Activated naive CD8-positive, alpha-beta T cell treated with anti-CD3 and anti-CD28 coated beads, Interleukin-2, amount 50 U/mL, for 16 hours (primary cell): ENCODE measurements at places on chromosomes 13 and 19.

DNA sequence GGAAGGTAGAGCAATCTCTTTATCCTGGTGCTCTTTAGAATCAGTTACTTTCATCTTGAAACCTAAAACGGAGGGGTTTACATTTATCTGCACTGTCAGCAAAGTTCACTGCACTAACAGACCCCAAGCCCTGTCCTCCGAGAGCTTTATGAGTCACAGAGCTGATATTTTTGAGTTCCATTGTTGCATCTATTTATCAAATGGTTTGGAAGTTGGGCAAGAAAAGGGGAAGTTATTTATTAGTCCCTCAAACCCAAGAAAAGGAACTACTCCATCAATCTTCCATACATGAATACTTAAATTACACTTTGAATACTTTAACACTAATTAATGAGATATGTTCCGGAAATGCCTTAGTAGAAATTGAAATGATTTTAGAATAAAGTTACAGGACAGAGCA, 55.5 kb downstream of the EDNRB start:
- no peak for DNase-seq

GRCh38 chr13:49610176-49610575, 18.1 kb upstream of the ARL11 start:
- no peak for DNase-seq

DNA sequence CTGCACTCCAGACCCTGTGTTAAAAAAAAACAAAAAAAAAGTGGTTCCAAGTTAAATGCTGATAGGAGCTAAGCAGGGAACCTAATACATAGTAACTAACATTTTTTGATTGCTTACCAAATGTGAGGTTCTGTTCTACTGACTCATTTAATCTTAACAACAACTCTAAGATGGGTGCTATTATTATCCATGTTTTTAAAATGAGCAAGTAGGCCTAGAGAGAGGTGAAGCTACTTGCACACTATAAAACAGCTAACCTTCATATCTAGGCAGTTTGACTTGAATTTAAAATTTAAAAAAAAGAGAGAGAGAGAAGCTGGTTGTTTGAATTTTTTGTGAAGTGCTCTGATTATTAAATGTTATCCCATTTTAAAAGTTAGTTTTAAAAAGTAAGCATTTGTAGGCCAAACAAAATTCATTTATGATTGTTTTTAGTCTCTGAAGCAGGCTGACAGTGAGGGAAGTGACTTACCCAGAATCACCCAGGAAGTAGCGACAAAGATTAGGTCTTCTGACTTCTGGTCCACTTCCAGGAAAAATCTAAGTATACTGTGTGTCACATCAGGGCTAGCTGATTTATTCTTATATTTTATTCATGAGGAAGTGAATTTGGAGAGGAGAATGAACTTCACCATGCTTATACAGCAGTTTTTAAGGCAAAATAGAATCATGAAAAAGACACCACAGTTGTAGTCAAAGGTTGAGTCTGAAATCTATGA, 2.4 kb downstream of the SIGLECL1 start:
- DNase-seq, result no peak

DNA sequence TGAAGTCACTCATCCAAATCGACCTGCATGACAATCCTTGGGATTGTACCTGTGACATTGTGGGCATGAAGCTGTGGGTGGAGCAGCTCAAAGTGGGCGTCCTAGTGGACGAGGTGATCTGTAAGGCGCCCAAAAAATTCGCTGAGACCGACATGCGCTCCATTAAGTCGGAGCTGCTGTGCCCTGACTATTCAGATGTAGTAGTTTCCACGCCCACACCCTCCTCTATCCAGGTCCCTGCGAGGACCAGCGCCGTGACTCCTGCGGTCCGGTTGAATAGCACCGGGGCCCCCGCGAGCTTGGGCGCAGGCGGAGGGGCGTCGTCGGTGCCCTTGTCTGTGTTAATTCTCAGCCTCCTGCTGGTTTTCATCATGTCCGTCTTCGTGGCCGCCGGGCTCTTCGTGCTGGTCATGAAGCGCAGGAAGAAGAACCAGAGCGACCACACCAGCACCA, 5.9 kb downstream of the SLITRK5 start:
- DNase-seq, result no peak

DNA sequence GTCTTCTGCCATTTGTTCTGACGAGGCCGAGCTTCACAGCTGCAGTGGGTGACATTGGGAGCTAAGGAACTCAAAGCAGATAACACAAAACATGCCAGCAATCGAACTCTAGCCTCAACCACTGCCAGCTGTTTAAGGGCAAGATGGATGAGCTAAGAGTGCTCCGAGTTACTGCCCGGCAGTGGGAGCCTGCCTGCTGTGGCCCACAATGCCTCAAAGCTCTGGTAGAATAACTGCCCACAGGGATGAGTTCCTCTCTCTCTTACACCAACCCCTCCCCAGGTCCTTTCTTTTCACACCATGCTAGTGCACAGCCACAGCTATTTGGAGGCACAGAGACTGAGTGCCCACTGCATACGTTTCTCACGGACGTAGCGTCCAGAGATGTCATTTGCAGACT, 330.5 kb downstream of the FGF9 start:
- no peak for DNase-seq

DNA sequence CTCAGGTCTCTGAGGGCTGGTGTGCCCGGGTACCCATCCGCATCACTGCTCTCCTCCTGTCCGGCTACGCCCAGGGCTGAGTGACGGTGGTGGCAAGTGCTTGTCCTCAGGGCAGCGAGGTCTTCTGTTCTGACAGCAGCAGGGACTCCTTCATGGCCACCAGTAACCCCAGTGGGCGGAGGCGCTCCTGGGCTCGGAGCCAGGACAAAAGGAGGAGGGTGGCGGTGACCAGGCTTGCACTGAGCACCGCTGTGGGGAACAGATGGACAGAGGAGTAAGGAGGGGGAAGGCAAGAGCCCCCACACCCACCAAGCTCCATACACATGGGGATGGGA, 5.8 kb downstream of the CD320 start:
- no peak for DNase-seq

- DNase-seq, result no peak
Measured at GRCh38 chr13:102208347-102208746, 193.5 kb downstream of the FGF14 start.
